ENCODE measurements at places on chromosomes 2 and 18.

GRCh38 chr2:3661149-3661660 lies 3.2 kb downstream of the ALLC start:
- DNase-seq = no peak

- no peak for DNase-seq
These were observed 76.1 kb downstream of the THADA start for GRCh38 chr2:43519643-43520221.

DNA sequence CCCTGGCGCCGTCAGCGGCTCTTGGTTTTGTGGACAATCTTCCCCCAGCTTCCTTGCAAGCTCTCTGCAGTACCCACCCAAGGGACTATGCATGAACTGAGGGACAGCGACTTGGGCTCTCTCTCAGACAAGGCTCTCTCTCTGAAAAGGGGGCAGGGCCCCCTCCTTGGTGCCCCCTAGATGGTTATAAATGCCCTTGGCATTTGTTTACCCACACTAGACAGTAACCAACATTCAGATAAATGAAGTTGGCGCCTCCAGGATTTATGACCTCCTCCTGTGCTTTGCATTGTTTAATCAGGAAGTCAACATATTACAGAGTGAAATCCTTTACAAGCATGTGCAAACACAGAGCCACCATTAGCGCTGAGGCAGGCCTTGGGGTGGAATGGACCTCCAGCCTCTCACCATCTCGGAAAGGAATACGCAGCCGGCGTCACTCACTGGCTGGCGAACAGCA lies 547.4 kb upstream of the ID2 start:
- no peak for DNase-seq

GRCh38 chr2:232341739-232342126 lies 36.8 kb upstream of the ALPP start:
- no peak for DNase-seq

DNA sequence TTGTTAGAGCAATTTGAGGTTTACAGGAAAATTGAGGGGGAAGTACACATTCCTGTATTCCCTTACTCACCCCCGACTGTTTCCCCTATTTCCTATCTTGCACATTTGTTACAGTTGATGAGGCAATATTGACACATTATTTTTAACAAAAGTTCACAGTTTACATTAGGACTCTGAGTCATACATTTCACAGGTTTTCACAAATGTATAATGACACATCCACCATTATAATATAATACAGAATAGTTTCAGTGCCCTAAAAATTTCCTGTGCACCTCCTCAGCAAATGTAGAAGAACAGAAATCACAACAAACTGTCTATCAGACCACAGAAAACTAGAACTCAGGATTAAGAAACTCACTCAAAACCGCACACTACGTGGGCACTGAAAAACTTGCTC lies 160.6 kb upstream of the RMP24 start:
- no peak for DNase-seq

DNA sequence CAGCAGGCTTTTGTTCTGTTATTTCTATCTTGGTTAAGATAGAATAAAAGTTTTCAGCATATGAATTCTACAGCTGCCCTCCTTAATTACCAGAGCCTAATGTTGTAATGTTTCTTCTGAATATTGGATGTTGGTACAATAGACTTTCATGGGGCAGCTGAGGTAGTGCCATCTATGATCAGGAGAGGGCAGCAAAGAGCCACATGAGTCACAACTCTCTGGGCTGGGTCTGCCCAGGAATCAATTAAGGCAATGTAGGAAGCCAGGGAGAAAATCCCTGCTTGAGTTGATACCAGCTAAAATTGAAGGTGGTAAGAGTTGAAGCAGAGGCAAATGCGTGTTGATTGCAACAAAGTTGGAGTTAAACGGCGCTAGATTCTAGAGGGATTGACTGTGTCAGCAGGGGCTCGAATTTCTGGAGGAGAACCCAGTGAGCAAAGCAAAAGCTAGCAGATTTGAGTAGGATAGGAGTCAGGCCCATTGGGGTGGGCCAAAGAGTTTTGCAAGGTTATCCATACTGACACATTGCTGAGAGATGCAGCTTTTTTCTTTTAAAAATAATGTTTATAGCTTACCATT lies 10.6 kb upstream of the MC5R start:
- DNase-seq = peak; percentile 46
